Activated naive CD8-positive, alpha-beta T cell treated with anti-CD3 and anti-CD28 coated beads for 36 hours (primary cell): ENCODE measurements at places on chromosomes 6 and 20.

DNA sequence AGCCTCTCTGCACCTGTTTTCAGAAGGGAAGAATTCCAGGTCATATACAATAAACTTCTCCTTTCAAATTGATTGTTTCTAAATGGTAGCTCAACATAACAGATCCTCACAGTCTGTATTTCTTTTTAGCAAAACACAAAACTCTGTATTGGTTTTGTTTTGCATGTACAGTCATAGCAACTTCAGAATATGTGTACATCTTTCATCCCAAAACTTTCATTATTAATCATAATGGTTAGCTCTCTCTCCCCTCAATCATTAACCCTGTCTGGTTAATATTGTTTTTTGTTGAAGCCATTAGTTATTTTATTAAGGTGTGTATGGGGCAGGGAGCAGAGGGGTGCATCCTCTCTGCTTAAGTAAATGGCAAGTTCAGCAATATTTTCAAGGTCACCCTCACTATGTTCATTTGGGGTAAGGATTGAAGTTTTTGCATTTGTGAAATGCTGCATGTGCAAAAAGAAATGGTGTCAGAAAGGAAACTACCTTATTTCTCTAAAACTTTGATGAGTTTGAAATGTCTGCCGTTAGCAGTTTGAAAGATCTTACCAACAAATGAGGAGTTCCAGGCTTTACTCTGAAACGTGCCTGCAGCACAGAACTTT lies 136.8 kb upstream of the BTBD3 start:
- DNase-seq: no peak

GRCh38 chr6:136989571-136990241 lies 55.1 kb downstream of the IL20RA start:
- DNase-seq: no peak

GRCh38 chr6:12714022-12714421 lies 2.5 kb upstream of the PHACTR1 start:
- no peak for DNase-seq

DNA sequence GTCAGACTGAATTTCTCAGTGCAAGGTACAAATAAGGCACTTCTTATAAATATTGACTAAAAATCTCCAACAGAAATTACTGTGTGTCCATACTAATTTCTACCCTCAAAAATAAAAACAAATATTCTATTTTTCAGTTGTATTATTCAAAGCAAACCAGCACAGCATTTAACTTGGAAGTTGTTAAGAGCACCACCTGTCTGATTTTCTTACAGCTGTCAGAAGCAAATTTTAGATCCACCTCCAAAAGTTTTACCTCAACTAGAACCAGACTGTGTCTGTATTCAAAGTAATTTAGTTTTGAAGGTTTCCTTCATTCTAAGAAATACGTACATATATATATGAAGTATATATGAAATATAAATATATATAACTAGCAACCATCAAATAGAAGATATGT lies 1.2 kb downstream of the TRDN start:
- DNase-seq: no peak

DNA sequence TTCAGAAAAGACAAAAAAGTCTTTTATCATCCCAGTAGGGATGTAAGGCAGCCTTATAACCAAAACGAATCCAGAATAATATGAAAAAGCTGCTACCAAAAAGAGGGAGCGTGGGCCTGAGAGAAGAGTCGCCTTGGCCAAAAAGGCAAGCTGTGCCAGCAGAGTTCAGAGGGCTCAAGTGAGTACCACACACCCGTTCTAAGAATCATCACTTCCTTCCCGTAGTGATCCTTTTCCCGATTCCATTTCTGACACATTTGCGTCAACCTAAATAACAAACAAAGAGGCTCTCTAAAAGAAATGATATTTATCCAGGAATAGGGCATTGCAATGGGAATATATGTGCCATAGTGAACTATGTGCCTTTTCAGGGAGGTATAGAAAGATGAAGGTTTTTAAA lies 3.8 kb upstream of the TMEM181 start:
- DNase-seq: no peak

DNA sequence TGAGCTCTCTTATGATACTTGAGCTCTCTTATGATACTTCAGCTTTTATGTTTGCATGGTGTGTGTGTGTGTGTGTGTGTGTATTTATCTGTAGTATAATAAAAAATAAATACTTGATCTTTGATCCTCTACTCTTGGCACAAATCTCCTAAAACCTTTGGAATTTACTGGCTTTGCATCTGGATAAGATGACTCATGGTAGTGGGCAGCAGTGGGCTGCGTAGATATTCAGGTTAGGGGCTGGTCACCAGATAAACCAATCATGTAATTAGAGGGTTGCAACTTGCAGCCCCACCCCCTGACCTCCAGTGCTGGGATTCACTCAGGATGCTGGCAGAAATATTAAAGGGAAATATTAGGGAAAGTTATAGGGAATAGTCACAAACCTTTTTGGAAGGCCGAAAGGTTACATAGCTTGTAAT lies 151.9 kb upstream of the COL21A1 start:
- no peak for DNase-seq

DNA sequence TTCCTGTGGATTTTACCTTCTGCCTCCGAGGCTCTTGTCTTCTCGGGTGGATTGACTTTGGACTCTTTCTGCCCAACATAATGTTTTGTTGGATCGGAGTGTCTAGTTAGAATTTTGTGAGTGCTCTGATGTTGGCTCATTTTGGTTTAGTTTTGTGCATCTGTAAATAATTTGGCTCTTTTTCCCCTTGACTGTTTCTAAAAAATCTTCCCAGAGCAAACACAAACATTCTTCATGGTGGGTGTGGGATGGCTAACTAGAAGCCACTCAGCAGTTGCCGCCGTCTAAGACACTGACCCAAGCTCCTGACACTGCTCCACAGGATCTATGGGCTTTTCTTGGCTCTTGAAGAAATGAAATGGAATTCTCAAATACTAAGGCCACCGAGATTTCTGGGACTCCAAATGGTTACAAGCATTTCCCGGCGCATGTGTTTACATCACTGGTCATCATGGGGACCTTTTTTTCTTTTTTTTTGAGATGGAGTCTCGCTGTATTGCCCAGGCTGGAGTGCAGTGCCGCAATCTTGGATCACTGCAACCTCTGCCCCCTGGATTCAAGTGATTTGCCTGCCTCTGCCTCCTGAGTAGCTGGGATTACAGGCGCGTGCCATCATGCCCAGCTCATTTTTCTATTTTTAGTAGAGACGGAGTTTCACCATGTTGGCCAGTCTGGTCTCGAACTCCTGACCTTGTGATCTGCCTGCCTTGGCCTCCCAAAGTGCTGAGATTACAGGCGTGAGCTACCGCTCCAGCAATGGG lies 92.0 kb upstream of the FRMD1 start:
- DNase-seq: no peak

DNA sequence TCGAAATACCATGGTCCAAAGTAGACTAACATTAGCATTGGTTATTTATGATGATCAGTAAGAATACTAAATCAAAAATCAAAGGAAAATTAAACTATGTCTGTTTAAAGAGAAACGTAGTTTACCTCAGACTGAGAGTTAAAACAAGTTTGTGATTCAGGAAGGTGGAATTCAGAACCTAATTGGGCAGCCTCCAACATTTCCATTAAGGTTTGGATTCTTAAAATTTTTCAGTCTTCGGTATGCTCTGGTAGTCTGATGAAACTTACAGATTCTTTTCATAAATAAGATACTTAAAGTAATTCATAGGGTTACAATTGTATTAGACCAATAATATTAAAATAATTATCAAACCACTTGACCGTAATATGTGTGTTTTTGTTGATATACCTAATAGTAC lies 18.6 kb downstream of the HFE start:
- no peak for DNase-seq

DNA sequence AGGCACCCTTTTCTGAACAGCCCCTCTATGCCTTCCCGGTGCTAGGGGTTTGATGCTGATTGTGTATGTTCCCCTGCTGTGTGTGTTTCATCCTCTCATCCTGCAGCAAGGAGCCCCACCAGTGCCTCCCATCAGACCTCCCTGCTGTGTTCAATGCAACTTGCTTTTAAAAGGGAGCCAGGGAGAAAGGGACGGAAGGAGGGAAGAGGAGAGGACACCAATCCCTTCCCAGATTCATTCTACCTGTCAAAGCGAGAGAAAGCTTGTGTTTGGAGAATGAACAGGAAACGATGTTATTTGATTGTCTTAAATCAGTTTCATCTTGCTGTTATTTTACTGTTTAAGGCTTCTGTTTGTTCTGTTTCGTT lies 259.2 kb downstream of the ADGB start:
- DNase-seq: no peak

- no peak for DNase-seq
These were observed 44.4 kb upstream of the SLC22A3 start for GRCh38 chr6:160303806-160304205.

DNA sequence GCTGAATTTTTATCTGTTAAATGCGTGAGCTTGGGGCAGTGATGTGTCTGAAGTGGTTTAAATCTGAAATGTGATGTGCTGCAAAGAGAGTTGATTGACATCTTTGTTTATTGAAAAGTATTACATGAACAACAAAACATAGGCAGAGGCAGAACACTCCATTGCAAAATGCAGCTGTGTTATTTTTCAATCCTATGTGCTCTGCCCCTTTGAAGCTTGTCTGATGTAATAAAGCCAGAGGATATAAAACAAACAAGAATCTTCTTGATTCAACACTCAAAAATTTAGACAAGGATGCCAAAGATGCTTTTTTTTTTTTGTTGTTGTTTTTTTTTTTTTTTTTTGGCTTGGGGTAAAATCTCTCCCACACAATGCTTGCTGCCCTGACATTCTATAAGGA lies 482.4 kb upstream of the MMS22L start:
- no peak for DNase-seq
